ENCODE measurements at places on chromosomes 2 and 18.

DNA sequence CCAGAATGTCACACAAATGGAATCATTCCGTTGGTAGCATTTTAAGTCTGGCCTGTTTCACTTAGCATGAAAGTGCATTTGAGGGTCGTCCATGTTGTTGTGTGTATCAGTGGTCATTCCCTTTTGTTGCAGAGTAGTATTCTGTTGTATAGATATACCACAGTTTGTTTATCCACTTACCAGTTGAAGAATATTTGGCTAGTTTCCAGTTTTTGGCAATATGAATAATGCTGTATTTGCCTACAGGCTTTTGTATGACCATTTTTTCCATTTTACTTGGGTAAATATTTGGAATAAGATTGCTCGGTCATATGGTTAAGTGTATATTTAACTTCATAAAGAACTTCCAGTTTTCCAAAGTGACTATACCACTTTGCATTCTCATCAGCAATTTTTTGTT, 100.0 kb upstream of the ALPP start:
- DNase-seq, result no peak

- DNase-seq, result no peak
Measured at GRCh38 chr2:207330912-207331311, 165.2 kb upstream of the KLF7 start.

DNA sequence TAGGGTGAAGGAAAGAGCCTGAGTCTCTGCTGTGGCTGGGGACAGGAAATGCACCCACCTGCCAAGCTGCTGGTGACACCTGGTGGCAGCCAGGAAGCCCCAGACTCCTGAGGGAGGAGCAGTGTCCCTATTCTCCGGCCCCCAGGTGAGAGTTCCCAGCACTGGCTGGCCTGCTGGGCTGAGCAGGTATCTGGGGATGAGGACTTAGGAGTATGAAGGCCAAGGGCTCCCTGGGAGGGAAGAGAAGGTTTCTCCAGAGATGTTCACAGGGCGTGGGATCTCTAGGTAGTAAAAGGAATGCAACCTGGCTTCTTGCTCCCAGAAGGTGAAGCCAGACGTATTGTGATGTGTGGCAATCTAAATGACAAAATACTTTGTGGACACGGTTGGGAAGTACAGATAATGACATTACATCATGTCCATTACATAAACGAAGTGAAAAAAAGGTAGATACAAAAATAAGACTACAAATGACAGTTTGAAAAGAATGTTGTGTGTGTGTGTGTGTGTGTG, 75.8 kb upstream of the SLC1A4 start:
- DNase-seq, result no peak

GRCh38 chr18:27901424-27902226, 275.3 kb downstream of the CDH2 start:
- no peak for DNase-seq

DNA sequence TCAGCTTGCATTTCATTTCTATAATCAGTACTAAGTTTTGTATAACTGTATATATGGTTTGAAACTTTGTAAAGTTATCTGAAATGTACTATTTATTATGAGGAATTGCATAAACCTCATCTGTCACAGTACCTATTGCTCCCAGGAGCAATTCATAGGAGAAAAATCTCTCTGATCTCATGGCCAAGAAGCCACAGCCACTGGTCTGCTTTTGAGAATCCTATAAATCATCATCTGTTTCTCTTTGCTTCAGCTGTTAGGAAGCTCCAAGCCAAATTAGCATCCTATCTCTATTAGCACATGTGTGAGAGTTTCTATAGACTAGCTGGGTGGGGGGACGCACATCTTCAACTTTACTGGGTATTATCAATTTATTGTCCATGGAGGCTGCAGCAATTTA, 210.3 kb downstream of the CYP26B1 start:
- no peak for DNase-seq

DNA sequence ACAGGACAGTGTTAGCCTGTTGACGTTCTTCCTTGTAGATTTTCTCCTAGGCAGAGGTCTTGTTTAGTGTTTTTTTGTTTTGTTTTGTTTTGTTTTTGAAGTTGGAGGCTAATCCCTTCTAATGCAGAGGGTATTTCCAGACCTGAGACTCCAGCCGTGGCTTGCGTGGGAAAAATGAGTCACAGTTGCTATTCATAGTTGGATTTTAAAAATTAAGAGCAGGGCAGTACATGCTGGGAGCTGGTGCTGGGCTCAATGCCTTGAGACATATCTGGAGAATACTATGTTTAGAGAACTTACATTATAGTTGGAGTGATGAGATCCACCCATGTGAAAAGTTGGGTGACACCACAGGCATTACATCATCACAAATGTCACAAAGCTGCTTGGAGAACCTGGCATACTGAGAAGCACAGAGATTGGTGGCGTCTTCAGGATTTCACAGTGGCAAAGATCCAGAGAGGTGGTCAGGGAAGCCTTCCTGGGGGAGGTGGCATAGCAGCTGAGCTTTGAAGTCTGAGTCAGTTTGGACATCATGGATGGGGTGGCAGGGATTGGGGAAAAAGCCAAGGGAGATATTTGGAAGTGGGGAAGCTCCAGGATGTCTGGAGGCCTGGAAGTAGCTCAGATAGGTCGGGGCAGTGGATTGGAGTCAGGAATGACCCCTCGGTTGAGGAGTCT, 249.4 kb downstream of the LOXHD1 start:
- no peak for DNase-seq

- no peak for DNase-seq
Measured at GRCh38 chr2:209113026-209113425, 310.8 kb upstream of the MAP2 start.

- no peak for DNase-seq
Measured at GRCh38 chr2:136059036-136059472, 58.9 kb downstream of the CXCR4 start.

GRCh38 chr2:98773169-98773568, 42.2 kb upstream of the MGAT4A start:
- DNase-seq, result no peak

DNA sequence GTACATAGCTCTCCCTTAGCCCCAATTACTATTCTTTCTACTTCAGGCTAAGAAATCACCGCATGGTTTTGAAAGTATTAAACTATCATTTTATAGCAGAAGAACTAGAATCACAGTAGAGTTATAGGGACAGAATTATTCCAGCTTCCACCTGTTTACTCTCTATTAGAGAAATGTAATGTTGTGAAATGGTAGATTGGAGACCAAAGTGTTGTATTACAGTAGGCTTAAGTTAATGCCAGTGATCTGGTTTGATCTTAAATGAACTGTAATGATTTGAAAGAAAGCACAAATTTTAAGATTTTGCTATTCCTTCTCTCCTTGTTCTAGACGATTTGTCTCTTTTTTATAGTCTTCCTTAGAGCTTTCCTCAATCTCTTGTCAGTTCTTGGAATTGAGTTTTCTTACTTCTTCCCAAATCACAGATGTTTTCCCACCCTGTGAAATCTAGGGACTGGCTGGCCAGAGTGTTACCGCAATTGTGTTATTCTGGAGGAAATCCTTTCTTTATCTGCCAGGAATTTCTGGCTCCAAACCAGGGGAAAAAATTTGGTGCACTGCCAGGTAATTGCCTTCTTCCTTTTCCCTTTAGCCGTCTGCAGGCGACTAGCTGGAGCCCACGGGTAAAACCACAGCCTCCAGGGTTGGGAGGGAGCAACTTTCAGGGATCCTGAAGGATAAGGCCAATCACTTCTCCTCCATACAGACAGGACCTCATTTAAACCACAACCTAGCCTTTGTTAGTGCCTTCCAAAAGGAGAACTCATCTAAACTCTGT, 51.7 kb downstream of the NOP58 start:
- peak; percentile 15 for DNase-seq

- DNase-seq, result peak; percentile 9
Measured at GRCh38 chr2:217160978-217161973, 301.4 kb upstream of the TNP1 start.

- no peak for DNase-seq
Measured at GRCh38 chr2:26609205-26609631, 31.9 kb downstream of the CIB4 start.

Measured in large intestine (tissue), 12 donors.